A172 (cell line): ENCODE measurements at places on chromosomes 1 and 21.

- no peak for DNase-seq
Observed at GRCh38 chr1:29555043-29555620, 318.8 kb downstream of the PTPRU start.

DNA sequence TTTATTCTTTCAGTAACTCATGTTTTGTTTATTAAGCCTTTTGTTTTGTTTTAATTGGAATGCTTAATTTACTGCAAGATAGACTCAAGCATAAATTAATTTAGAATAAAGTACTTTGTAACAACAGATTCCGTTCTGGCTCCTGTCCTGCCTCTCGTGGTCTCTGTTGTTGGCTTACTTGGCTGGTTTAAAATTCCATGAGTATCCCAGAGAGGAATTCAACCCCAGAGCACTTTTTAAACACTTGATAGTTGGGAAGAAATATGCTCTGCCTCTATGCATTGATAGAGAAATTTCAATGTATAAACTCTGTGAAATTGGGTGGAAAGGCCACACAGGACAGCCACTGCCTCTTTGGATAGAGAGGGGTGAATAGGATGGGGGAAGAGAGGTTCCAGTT lies 89.7 kb downstream of the ATP5PO start:
- no peak for DNase-seq

DNA sequence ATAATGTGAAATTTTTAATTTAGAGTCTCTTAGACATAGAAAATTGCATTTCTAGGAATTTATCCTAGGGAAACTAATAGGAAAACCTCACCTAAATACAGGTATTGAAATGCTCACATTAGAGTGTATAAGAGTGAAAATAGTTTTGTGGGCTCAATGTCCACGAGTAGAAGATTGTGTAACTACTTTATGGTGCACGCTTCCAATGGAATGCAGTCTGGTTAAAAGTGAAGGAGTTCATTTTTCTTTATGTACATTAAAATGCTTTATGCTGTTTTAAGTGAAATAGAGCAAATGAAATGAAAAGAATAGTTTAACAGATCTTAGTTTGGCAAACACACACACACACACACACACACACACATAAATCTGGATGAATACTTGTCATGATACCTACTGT lies 278.2 kb downstream of the USP25 start:
- no peak for DNase-seq

- DNase-seq, result no peak
Observed at GRCh38 chr21:31030367-31031106, 7.7 kb downstream of the KRTAP19-8 start.

GRCh38 chr1:86258101-86258500 lies 101.5 kb upstream of the COL24A1 start:
- no peak for DNase-seq
